ENCODE measurements at places on chromosomes 3 and 15. TPM values are rescaled to one million over a fixed set of nuclear protein-coding genes. Genes with fewer than 3 reads are reported as not detected.

CLDN11 gene
- 27.5 TPM for total RNA-seq

GRCh38 chr3:71778353-71778752, 6.6 kb downstream of the PROK2 start:
- DNase-seq = no peak

DNA sequence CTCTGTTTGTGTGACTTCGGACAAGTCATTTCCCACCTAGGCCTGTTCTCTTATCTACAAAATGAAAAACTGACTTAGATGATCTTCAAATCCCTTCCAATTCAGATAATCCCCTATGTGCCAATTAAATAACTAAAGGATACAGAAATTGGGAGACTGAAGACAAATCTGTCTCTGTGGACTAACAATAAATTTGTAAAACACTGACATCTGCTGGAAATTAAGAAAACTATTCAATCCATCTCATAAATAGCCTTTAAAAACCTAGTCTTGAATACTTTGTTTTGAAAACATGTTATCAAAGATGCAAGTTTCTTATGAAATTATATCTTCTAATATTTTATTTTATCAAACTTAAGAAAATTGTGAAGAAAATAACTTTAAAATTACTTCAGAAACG, 38.3 kb downstream of the MTHFS start:
- DNase-seq = peak; percentile 30

GRCh38 chr3:65676580-65676979, 362.1 kb downstream of the MAGI1 start:
- peak; percentile 73 for DNase-seq

- DNase-seq = peak; percentile 97
These were observed 12.3 kb upstream of the PLD1 start for GRCh38 chr3:171822431-171823106.

DNA sequence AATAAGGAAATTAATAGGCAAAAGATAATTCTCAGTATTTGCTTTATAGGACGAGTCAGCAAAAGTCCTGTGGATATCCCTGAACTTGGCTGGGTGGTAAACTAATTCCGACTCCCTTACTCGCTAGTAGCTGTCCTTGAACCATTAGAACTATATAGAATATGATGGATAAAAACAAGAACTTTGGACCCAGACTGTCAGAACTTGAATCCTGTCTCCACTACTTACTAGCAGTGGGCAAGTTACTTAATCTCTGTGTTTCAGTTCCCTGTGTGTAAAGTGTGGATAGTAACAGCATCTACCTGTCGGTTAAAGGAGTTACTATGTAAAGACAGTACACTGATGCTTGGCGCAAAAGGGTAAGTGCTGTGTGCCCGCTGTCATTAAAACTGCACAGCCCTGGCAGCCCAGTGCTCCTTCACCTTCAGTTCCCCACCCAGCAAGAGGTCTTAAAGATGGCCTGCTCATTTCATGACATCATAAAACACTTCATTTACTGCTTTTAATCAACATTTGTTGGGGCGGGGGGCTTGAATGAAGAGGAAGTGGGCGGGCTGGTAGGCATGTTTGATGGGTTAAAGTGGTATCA, 7.3 kb downstream of the TPM1 start:
- DNase-seq = no peak

TNIK gene
- 19.3 TPM for total RNA-seq

GRCh38 chr3:104961851-104962250, 404.9 kb upstream of the ALCAM start:
- DNase-seq = no peak

DNA sequence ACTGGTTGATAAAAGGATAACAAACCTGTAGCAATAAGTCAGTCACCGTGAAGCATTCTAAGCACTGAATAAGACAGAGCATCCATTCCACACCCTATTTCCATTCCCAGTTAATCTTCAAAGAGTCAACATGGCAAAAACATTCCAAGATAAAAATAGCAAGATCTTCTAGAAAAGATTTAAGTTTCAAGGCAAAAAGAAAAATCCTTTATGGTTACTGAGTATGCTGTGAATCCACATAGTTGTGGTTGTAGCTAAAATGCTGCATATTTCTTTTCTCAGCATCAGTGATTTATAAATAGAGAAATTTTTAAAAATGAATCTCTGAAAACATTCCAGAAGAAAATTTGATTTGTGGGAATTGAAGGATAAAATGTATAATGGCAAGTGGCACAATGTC, 21.1 kb downstream of the GAP43 start:
- no peak for DNase-seq

DNA sequence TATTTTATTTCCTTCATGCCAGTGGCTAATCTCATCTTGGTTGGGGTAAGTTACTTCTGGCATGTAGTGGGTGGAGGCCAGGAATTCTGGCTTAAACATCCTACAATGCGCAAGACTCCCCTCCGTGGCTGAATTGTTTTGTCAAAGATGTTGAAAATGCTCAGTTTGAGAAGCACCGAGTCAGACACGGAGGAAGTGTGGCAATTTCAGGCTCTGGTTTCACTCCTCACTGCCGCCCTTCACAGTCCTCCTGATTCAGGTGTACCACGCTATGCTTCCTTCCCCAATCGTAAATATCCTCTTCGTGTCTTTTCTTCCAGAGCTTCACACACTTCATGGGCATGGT, 150.7 kb downstream of the OPA1 start:
- peak; percentile 75 for DNase-seq

DNA sequence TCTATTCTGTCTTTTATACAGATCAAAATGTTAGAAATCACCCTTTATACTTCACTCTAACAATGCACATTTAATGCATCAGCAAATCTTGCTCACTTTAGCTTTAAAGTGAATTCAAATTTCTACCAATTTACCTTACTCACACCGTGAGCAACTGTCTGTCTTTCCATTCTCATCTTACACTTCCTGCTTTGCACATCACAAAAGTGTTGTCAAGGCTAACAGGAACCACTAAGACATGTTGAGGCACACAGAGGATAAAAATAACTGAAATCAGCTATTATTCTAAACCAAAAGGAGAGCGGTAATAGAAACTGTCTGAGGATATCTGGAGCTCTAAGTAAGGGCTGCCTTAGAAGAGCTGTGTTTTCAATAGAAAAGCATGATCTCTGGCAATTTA, 519.9 kb downstream of the ZBBX start:
- DNase-seq = no peak

DNA sequence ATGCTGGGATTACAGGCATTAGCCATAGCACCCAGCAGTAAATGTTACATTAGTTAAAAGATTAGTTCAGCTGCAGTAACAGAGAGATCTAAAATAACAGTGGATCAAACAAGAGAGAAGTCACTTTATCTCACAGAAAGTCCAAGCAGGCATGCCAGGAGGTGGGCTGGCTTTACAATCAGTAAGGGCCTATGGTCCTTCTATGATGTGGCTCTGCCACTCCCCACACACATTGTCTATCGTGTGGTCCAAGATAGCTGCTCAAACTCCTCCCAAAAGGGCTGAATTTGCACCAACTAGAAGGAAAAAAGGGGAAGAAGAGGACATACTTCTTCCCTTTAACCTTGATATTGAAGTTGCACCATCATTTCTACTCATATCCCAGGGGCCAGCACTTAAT, 4.6 kb upstream of the RUVBL1 start:
- no peak for DNase-seq

GOLGA6B gene
- not detected for total RNA-seq

DNA sequence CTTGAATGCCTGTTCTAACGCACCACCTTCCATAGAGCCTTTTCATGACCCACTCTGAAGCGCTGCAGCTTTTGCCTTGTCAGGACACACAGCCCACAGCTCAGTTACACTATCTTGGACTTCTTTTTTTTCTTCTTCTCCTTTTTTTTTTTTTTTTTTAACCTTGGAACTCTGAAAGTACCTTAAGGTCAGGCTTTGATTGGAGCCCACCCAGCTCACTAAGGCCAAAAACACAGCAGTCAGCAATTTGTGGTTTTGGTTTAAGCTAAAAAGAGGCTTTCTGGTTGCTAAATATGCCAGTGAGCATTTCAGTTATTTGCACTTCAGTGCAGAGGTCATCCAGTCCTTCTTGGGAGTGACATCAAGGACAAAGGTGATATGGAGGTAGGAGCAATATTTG, 1.7 kb downstream of the SLC25A20 start:
- no peak for DNase-seq

GRCh38 chr3:140630866-140631265, 47.0 kb upstream of the TRIM42 start:
- DNase-seq = no peak

DNA sequence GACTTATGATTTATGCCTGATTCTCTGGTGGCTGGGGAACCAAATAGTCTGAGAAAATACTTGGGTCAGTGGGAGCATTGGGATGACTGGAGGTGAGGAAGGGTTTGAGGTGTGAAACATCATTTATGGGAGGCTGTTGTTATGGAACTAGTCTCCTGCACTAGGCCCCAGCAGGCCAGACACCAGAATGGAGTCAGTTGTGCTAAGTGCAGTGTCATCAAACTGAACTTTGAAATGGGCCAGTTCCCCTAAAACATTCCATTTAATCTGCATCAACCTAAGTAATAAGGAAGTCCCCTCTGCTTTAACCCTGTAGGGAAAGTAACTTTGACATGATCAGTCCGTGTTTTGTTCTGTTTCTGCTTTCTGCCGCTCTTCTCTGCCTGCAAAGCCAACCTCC, 44.9 kb upstream of the KLHL25 start:
- DNase-seq = no peak

DNA sequence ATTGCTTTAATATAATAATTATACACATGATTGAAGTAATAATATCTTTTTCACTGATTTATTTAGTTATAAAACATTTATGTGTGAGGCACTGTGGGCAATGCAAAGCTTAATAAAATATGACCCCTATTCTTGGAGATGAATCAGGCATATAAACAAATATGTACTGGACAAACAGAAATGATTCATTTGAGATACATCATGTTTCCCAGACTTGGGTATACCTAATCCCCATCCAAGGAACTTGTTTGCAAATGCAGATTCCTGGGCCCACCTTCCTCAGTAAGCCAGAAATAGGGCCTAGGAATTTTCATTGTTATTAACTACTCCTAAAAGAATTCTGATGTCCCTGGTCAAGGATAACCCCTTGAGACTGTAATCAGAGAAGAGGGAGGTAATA, 184.2 kb downstream of the CHL1 start:
- DNase-seq = no peak

DNA sequence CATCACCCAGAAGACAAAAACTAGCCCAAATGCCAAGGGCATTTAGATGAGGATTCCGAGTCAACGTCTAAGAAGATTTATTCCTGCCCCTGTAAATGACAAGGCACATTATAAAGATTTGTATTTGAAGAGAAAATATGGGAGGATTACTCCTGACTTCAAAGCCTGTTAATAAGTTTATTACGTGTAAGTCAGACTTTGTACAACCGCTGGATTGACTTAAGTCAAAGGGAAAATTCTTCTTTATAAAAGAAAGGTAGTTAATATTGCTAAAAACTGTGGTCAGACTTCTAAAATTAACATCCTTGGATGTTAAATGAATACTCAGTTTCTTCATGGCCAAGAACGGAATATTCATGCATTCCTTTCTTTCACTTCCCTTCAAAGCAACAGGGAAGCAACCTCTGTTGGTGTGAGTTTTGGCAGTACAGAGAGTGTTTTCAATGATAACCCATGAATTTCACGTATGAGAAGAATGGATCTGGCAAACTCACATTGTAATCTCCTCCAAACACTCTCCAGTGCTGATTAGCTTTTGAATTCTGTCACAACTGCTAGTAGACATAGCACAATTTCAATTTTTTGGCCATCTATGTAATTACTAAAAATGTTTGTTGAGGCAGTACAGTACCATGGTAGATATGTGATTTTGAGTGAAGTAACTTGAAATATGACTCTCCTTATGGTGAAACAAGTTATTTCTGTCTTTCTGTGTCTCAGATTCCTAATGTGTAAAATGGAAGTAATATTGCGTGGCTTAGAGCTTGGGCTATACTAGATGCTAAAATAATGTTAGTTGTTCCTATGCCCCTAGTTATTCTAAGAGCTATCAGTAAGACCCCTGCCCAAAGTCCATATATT, 62.0 kb downstream of the PLD1 start:
- DNase-seq = no peak

DNA sequence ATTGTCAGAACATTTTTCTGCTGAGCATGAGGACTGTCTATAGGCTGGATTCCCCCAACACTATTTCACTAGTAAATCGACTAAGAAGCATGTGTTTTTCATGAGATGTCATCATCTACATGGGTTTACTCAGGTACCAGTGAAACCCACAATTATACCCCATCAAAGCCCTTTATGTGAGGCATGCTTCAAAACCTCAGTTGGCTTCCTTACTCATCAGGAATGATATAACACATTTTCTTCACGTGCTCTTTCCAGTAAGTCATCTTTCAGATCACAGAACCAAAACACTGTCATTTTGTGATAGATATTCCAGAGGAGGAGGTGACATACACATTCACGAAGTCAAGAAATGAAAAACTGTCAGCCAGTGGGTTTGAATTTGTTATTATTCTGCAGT, 116.5 kb downstream of the ANO10 start:
- DNase-seq = peak; percentile 44

Measured in renal cortical epithelial cell (primary cell).